Kidney epithelial cell (primary cell): ENCODE measurements at places on chromosomes 11 and 22. TPM values are rescaled to one million over a fixed set of nuclear protein-coding genes. Genes with fewer than 3 reads are reported as not detected.

The PKNOX2 gene
- 0.42 and 0.68 TPM in 2 replicates for total RNA-seq

The LYVE1 gene
- total RNA-seq: 0.27 TPM in 1 of 2 replicates, not detected in the other

GRCh38 chr11:57586711-57587245 is 10.7 kb upstream of the SERPING1 start:
- DNase-seq: no peak

The OR51B2 gene
- total RNA-seq: not detected in 2 replicates

DNA sequence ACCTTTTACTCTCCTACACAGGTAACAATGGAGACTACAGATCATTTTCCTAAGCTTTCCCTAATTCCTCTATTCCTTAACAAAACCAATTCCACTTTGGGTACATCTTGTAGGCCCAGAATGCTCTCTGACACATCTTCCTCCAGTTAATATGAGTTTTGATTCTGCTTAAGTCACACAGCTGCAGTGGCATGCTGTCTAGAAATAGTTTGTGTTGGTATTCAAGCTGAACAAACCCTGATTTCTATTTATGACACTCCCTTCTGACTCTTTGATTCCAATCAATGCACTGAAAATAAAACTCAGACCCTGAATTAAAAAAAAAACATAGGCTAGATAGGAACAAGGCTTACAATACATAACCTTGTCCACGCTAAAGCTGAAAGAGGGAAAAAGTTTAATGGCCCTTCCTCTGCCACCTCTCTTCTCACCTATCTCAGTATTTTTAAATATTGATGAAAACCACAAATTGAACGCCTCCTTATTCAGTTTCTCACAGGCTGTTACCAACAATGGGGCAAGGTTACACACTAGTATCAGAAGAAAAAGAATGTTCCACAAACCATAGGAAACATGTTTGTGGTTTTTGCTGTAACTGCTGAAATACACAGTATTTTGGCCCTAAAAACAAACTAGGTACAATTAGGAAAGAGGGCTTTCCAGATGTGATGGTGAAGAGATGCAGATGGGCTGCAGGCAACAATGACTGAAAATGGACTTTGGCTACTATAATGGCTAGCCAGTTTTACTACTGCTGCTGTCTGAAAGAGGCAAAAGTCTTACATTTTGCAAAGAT is 35.7 kb upstream of the GAB2 start:
- DNase-seq: no peak

The MMP8 gene
- not detected in 2 replicates for total RNA-seq

GRCh38 chr11:69337211-69337721 is 43.3 kb downstream of the MYEOV start:
- DNase-seq: no peak

GRCh38 chr11:22193348-22194051 is 615 bp downstream of the ANO5 start:
- DNase-seq: no peak

The GATD1 gene
- 27.6 and 54.9 TPM in 2 replicates for total RNA-seq

DNA sequence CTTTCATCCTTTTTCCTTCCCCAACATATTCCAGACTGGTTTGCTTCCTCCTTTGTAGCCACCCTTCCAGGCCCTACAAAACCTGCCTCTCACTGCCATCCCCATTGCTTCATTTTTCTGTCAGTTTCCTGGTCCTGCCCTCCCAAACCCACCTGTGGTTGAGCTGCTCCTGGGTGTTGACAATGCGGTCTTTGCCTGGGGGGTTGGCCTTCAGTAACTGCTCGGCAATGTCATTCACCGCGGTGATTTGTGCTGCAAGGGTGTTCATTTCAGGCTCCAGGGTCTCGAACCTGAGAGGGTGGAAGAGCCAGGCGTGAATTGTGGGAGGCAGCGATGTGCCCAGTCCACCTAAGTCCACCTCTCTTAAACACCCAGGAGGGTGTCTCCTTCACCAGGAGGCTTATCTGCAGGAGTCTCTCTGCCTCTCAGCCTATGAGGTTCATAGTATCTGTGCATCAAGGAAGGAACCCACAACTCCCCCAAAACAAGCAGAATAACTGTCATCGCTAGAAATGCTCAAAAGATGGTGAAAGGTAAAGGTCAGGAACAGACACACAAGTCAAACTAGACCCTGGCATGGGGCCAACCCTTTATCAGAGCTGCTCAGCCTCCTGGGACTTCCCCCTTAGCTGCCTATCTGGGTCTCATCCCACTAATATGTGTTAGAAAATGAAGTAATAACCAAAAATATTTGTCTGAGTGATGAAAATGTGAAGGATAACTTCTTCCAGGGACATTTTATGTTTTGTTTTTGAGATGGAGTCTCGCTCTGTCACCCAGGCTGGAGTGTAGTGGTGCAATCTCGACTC is 23.9 kb upstream of the RBM4B start:
- no peak for DNase-seq

The OR2AT4 gene
- not detected in 2 replicates for total RNA-seq
